ENCODE measurements at places on chromosomes 3 and 15. TPM values are rescaled to one million over a fixed set of nuclear protein-coding genes. Genes with fewer than 3 reads are reported as not detected.

DNA sequence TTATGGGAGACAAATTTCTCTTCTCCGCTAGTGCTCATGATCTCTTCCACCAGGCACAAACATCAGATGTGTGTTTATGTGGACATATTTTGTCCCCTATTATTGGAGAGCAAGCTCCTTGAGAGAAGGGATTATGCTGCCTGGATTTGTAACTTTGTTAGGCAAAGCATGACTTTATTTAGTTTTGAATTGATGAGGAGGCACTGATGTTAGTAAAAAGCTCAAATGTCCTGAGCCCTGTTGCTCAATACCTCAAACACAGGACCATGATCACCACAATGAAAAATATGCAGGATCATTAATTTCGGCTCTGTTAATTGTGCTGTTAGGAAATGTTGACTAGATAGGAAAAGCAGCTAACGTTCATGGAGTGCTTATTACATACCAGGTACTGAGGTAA lies 29.1 kb downstream of the SCG5 start:
- no peak for DNase-seq

- no peak for DNase-seq
Observed at GRCh38 chr15:41810651-41811431, 17.1 kb upstream of the JMJD7 start.

GRCh38 chr3:40170395-40170794 lies 139.1 kb upstream of the EIF1B start:
- no peak for DNase-seq

Gene TBL1XR1
- 131 TPM for total RNA-seq

Gene CIB2
- total RNA-seq = 11.7 TPM

GRCh38 chr3:127788451-127788909 lies 33.8 kb downstream of the MGLL start:
- peak; percentile 61 for DNase-seq

Gene ZMYND10
- 1.2 TPM for total RNA-seq

Gene NLGN1
- 30.0 TPM for total RNA-seq

Gene SAXO2
- not detected for total RNA-seq

GRCh38 chr3:112397556-112397955 lies 64.6 kb downstream of the CD200 start:
- DNase-seq = no peak

Gene KNL1
- total RNA-seq = 0.83 TPM

DNA sequence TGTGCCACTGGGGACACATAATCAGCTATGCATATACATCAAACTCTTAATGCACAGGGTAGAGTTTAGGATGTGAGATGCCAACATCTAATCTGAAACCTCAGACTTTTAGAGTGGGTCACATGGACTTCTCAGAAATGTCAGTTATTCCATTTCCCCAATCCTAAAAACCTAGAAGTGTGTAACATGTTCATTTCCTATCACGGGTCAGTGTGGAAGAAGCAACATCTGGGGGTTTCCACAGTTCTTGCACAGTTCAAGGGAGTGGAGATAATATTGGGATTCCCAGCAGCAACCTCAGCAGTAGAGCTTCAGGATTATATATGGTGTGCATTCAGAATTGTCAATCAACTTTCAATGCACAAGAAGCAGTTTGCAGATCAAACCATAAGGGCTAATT lies 44.4 kb upstream of the SPRED1 start:
- no peak for DNase-seq

DNA sequence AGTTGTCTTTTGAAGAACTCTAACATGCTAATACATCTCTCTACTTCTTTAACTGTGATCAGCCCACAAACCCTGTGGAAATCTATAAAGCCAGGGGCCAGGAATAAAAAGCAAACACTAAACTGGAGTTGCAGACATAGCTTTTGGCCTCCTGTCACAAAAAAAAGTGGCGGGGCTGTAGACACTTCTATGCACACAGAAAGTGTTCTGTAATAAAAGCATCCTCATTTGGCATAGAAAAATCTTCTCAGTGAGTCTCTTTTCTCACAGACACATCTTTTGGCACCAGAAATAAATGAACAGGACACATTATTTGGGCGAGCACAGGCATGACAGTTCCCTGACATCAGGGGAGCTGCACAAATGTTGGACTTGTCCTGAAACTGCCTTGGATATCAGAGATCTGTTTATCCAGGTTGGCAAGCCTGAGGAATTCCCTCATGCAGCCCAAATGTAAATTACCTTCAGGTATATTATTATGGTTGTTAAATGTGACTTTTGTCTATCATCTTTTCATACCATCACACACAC lies 355.4 kb downstream of the FGF12 start:
- DNase-seq = no peak

Gene CASR
- under 0.01 TPM for total RNA-seq

DNA sequence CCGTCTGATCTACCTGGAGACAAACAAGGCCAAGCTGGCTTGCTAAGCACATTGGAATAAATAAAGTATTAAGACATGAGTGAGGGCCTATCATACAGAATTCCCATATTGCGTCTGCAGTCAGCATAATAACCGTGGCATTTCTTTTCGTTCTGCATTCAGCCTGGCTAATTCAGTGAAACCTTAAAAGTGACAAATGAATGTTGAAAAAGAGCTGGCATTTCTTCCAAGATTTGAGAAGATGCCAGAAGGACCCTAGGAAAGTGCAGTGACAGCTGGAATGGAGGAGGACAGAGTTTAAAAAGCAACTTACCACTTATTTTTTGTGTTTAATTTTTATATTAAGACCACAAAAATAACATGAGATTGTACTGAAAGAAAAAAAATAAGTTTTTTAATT lies 67.1 kb downstream of the SUCLG2 start:
- no peak for DNase-seq

- DNase-seq = peak; percentile 75
Observed at GRCh38 chr15:66707310-66708082, 5.5 kb downstream of the SMAD6 start.

DNA sequence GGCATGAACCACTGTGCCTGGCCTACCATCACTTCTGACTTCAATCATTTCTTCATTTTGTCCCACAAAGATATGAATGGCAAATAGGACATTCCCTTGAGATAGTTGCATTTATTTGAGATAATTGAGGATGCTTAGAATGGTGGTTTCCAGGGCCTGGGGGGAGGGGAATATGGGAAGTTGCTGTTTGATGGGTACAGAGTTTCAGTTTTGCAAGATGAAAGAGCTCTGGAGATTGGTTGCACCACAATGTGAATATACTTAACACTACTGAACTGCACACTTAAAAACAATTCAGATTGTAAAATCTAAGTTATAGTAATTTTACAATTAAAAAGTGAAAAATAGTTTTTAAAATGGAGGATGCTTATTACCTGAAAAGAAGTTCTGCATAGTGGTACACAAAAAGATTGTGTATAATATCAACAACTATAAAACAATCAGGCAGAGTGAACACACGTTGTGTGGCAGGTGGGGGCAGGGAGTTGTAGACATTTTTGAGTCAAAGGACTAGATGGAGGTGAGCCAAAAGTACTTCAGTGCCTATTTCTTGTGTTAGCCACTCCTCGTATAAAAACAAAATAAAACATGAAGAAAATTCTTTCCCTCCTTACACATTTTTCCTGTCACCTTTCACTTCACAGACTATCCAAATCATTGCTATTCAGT lies 18.5 kb upstream of the RIOX2 start:
- DNase-seq = no peak

Gene LRRC3B
- 1.1 TPM for total RNA-seq

GRCh38 chr3:8882171-8882593 lies 81.1 kb downstream of the RAD18 start:
- no peak for DNase-seq

Gene CACNA1D
- 9.7 TPM for total RNA-seq

- no peak for DNase-seq
Observed at GRCh38 chr3:43477600-43477999, 144.2 kb downstream of the ANO10 start.

Gene HRG
- not detected for total RNA-seq

DNA sequence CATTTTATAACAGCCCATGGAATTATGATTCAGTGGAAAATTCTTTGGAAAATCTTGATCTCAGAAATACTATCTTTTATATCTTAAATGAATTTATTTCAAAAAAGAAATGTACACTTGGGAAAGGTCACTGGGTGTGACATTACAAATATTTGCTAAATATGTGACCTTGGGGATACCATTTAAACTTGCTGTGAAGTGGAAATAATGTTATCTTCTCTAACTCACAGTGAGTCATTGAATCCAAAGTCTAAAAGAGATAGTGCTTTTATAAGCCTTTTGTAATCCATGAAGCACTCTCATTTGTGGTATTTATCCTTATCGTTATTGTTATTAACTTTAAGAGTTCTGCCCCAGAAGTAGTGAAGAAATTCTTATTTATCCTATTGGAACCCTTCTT lies 289.8 kb upstream of the SEMA6D start:
- DNase-seq = no peak

- no peak for DNase-seq
Observed at GRCh38 chr3:39000008-39000450, 51.7 kb downstream of the SCN11A start.

Gene C3orf52
- 2.2 TPM for total RNA-seq

Gene PLA2G4E
- not detected for total RNA-seq

- DNase-seq = no peak
Observed at GRCh38 chr3:22621205-22621809, 581.8 kb upstream of the UBE2E2 start.

DNA sequence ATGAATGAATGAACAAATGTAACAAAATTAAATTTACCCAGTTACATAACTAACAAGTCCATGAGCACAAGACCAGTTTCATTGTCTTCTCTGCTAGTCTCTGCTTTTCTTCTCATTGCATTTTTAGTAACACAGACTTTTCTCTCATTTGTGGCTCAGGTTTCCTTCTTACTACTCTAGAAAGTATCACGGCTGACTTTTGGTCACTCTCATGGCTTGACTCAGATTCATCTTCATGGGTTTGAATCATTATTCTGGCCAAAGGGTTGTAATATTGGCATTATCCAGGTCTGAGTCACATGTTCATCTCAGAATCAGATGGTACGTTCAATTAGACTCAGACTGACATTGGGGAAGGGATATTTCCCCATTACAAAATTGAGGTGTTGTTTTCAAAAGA lies 121.5 kb upstream of the SATB1 start:
- no peak for DNase-seq

DNA sequence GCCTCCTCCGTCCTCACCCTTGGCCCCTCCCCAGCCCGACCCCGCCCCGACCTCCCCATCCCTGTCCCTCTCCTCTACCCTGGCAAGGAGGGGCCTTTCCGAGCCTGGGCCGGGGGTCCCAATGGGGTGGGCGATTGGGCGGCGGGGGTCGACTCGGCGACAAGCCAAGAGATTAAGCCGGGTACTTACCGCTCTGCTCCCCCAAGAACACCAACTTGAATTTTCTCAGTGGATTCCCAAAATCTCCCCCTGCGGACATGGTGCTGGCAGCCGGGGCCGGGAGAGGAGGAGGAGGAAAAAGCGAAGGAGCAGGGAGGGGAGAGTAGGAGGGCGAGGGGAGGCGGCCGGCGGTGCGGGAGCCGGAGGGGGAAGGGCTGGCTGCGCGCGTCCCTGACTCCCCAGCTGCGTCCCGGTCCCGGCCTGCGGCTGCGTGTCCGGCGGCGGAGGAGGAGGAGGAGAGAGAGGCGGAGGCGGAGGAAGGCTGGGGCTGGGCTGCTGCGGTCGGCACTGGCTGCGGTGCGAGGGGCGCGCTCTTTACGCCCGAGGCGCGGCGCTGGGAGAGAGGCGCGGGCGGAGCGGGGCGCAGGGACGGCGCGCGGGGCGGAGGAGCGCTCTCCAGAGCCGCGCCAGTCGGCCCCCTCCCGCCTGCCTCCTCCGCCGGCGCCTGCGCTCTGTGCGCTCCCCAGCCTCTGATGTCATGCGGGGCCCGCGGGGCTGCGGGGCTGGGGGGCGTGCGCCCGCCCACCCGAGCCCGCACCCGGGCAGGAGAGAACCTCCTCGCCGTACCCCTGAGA lies at the start of gene RAB6B:
Gene RAB6B (minus strand): TSS at position 675 of the 794 bp plus-strand sequence. CDS start 416 bp downstream, at position 259.
- DNase-seq = no peak

Gene MFSD1
- 53.9 TPM for total RNA-seq

Gene CCR1
- 2.2 TPM for total RNA-seq

- no peak for DNase-seq
Observed at GRCh38 chr3:161879470-161879869, 382.9 kb downstream of the OTOL1 start.

DNA sequence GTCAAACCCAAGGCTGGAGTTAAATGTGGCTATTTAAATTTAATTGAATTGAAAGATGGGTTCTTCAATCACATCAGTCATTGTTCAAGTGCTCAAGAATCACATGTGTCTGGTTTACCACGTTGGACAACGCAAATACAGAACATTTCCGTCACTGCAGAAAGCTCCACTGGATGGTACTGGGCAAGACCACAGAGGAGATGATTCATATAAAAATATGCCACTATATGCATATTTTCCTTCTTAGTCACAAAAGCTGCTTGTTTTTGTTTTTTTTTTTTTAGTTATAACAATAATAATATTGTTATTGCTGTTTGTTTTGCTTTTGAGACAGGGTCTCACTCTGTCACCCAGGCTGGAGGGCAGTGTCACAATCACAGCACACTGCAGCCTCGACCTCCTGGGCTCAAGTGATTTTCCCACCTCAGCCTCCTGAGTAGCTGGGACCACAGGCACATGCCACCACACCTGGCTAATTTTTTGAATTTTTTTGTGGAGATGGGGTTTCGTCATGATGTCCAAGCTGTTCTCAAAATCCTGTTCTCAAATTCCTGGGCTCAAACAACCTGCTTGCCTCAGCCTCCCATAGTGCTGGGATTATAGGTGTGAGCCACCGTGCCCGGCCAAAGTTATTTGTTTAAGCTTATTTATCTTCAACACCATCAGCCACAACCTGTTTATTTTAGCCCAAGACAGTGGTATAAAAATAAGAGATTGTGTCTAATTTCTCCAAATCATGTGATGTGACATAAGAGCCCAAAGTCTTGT lies 19.4 kb downstream of the RTP3 start:
- DNase-seq = no peak

Gene FSTL1
- 653 TPM for total RNA-seq

Gene ROBO2
- 2.8 TPM for total RNA-seq

All from sigmoid colon (tissue), 7 donors.